Thoracic aorta (tissue), 2 donors: ENCODE measurements at places on chromosomes 11 and 22. TPM values are rescaled to one million over a fixed set of nuclear protein-coding genes. Genes with fewer than 3 reads are reported as not detected.

DNA sequence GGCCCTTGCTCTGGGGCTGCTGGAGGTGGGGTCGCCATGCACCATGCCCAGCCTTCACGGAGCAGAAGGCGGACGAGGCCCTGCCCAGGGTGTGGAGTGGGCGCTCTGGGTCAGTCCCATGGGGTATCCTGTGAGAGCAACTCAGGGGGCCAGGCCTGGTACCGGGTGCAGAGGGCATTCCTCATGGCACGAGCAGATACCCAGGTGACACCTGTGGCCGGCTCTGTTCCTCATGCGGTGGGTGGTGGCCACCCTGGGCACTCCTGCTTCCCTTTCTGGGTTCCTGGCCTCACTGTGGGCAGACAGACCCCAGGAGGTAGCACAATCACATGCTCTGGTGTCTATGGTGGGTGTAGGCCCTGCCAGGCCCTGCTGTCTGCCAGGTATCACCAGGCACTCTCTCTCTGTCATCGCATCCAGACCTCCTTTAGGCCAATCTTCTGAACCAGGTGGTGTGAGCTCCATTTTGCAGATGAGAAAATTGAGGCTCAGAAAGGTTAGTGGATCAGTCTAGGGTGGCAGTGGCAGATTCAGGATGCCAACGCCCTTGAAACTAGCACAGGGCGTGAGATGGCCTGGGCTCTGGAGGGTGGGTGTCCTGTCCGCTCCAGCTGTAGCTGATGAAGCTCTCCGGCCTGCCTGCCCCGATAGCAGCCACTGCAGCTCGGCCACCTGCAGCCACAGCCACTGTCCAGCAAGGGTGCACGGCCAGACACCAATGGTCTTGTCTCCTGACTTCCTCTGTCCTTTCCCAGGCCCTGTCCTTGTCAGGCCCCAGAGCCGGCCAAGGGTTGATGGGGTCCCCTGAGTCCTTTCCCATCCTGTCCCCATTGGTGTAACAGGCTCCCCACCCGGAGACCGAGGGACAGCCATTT, 15.1 kb downstream of the DGKZ start:
- no peak for DNase-seq

VWA5A gene
- 32.8 TPM for total RNA-seq

GRCh38 chr22:50178471-50178864, 7.2 kb upstream of the TRABD start:
- DNase-seq = no peak

DNA sequence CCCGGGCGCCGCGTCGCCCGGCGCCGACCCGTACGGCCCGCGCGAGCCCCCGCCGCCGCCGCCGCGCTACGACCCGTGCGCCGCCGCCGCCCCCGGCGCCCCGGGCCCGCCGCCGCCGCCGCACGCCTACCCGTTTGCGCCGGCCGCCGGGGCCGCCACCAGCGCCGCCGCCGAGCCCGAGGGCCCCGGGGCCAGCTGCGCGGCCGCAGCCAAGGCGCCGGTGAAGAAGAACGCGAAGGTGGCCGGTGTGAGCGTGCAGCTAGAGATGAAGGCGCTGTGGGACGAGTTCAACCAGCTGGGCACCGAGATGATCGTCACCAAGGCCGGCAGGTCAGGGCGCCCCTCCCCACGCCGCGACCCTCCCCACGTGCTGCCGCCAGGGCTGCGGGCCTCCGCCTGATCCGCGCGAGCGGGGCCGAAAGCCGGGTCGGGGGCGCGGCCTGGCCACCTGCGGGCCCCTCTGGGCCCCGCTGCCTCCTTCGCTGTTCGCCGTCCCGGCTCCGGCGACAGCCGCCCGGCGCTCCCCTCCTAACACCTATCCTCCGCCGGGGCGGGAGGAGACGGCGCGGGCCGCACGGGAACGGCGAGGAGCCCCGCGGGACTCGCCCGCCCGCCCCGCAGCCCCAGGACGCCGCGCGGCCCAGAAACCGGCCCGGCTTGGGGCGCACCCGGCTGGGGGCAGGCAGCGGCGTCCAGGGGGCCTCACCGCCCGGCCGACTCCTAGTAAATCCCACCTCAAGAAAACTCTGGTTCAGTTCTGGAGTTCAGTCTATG, 560 bp downstream of the TBX1 start:
- no peak for DNase-seq

- DNase-seq = no peak
Observed at GRCh38 chr11:114134870-114135269, 75.4 kb downstream of the ZBTB16 start.

DNA sequence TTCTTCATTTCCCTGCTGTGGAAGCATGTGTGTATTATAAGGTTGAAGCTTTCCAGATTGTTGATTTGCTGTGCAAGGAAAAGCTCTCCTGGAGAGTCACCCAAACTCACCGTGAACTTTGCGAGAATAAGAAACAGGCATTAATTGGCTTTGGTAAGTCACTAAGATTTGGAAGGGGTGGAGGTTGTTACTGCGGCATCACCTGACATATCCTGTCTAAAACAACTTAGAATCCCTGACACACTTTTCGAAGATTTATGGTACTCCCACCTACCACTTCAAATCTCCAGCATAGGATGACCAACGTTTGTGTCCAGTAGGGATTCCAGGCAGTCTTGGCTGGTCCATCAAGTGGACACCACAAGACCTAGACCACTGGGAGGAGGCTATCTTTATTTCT, 518.3 kb downstream of the MN1 start:
- DNase-seq = no peak

DNA sequence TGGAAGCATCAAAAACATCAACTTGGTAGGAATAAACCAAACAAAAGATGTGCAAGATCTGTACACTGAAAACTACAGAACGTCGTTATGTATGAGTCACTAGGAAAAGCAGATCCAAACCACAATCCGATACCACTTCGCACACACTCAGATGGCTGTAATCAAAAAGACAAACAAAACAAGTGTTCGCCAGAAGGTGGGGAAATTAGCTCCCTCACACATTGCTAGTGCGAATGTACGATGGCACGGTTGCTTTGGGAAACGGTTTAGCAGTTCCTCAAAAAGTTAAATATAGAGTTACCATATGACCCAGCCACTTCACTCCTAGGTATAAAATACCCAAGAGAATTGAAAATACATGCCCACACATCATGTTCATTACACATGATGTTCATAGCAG, 14.8 kb upstream of the CARD10 start:
- DNase-seq = no peak

DNA sequence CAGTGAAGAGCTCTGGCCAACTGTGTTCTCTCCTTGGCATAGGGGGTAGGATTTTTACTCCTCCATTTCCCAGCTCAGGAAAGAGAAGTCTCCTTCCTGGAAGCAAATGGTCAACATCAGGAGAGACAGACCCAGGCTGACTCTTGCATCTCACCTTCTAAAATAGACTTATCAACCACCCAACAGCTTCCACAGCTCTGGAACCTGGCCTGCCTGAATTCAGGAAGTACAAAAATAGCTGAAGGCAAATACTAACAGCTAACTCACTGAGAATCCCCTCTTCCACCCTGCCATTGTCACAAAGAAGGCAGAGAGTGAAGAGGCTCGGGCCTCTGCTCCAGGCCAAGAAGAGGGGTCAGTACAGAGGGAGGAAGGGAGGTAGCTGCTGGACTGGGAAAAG, 213.6 kb downstream of the NXPE2 start:
- DNase-seq = no peak

DNA sequence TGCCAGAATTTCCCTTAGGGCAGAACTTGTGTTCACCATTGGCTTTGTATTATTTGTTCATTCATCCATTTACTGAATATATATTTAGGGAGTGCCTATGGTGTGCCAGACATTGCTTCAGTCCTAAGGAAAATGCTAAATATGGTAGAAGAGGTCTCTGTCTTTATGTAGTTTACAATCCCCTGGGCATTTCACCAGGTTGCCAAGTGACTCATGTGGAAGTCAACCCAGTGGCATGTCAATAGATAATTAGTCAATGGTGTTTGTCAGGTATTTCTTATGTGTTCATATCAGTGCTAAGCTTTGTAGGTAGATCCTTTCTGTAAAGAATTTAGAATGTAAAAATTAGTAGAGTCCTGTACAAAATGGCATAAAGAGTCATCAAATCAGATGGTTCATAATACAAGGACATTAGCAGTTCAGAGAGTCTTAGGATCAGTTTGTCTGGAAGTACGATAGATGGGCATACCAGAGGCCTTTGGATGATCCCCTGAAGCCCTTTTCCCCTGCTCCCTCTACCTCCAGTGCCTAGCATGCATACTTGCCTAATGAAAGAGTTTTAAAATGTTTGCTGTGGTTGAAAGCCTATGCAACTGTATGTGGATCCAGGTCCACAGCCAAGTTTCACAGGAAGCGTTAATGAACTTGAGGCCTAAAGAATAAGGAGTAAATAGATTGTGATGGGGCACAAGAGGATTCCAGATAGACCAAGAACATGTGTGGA, 58.5 kb upstream of the SESN3 start:
- DNase-seq = no peak

DNA sequence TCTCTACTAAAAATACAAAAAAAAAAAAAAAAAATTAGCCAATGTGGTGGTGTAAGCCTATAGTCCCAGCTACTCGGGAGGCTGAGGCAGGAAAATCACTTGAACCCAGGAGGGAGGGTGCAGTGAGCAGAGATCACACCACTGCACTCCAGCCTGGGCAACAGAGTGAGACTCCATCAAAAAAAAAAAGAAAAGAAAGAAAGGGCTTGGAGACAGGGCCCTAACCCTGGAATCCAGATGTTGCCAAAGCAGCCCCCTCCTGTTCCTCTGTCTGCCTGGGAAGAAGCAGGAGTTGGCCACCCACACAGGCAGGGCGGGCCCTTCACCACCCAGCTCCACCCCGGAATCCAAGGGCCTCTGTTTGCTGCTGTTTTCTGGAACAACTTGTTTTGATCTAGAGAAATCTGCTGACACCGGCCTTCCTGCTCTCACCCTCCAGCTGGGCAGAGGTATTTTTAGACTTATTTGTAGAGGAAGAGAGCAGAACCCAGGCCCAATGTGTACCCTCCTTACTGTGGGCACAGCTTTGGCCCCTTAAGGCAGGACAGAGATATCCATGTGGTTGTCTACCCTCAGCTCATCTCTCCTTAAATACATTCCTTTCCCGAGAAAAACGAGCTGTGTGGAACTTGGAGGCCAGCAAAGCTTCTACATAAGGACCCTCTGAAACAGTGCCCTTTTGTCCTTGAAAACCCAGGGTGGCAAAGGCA, 2.7 kb upstream of the NEAT1 start:
- peak; percentile 84 for DNase-seq

DNA sequence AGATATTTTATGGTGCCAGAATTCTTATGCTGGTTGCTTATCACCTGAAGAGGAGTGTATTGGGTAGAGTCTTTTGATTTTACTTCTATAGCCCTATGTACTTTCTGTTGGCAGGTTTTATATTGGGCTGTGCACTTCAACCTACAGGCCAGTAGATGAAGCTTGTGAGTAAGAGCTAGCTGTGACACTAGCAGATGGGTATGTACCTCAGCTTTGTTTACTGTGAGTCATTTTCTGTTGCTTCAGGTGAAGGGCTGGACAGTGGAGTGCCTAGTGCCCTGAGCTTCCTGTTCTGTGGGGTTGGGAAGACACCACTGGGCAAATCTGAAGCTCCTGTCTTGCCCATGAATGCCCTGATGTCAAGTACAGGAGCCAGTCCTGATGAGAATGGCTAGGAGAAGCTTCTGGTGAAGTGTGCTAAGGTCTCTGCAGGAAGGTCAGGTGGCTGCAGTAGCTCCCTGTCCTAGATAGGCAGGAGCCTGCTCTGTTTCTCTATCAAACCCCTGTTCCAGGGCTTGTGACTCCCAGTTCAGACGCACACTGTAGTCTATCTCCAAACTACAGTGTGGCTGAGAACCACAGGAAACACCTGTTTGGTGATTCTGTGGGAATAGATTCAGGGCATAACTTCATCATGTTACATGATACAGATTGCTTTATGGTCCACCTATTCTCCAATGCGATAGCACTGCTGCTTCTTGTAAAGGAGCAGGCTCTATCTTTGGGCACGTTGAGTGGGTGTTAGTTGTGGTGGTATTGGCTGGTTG, 755.7 kb downstream of the KCNA4 start:
- DNase-seq = no peak

- DNase-seq = no peak
Observed at GRCh38 chr11:120632579-120632978, 121.0 kb downstream of the GRIK4 start.

DNA sequence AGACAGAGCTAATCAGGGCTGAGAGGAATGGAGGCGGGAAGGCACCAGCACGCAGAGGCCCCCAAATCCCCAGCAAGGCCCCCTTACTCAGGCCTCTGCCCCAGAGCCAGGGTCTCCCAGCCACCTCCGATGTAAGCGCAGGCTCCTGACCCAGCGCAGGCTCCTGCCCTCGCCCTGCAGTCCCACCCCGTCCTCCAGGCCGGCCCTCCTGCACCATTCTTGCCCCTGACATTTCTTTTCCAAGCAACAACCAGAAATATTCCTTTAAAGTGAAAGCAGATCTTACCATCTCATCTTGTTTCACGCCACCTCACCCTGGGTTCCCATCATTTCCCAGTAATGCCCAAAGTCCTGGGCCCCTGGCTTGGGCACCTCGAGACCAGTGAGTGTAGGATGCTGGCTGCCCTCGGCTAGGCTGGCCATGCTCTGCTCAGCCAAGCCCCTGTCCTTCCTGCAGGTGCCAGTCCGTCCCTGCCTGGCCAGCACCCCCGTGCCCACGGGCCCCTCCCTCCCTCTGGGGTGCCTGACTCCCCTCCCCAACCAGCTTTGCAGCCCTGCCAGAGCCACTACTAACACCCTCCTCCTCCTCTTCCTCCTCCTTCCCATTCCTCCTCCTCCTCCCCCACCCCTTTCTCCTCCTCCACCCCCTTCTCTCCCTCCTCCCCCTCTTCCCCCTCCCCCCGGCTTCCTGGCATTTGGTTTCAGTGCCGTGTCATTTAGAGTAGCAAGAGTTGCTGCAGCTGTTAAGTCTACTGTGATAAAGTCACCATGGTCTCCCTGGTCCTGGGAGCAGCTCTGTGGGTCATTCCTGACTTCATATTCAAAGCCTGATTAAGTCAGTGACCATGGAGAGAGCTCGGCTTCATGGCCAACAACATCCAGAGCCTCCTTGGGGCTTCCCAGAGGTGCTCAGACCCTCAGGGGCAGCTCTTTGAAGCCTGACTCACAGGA, 78.7 kb downstream of the PIWIL3 start:
- no peak for DNase-seq

- DNase-seq = peak; percentile 62
Observed at GRCh38 chr11:3840870-3841425, at the start of gene RHOG. TSS of gene RHOG (minus strand) at chr11:3840959. CDS start at chr11:3828138, 12,821 bp downstream.

DEFB131B gene
- total RNA-seq = not detected

- no peak for DNase-seq
Observed at GRCh38 chr22:46869329-46869728, 106.9 kb downstream of the TBC1D22A start.

- DNase-seq = no peak
Observed at GRCh38 chr11:29183301-29183700, 833.5 kb downstream of the KCNA4 start.

TSSK2 gene
- total RNA-seq = not detected

- DNase-seq = no peak
Observed at GRCh38 chr11:134537296-134537695, 125.3 kb upstream of the B3GAT1 start.

DNA sequence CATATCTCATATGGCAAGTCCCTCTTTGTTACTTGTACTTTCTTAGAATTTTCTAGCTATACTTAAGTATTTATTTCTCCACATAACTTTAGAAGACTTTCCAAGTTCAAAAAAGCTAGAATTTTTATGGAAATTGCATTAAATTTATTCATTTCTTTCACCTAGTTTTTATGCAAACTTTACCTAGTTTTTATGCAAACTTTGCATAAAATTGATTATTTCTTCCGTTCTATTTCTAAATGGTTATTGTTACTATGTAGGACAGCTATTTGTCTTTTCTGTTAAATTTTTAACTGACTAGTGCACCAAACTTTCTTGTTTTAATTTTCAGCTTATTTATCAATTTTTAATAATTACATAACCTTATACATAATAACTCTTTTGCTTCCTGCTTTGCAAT, 3.2 kb upstream of the CREBZF start:
- no peak for DNase-seq
